ENCODE measurements at places on chromosomes 5 and 9.

DNA sequence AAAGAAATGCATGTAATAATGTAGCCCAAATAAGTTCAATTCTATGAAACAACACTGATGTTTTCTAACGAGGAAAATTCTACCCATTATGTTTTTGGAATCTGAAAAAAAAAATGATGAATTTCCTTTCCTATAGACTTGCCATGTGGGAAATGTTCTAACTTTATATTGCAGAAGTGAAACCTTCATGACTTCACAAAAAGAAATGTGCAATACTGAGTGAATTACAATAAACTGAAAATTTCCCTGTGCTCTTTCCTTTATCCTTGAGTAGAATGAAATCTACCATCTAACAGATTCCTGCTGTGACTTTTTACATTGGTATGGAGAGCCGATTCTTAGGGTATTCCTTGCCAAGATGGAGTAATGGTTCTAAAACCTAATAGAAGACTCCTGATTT, 1622.5 kb downstream of the MAT2B start:
- no peak for DNase-seq

DNA sequence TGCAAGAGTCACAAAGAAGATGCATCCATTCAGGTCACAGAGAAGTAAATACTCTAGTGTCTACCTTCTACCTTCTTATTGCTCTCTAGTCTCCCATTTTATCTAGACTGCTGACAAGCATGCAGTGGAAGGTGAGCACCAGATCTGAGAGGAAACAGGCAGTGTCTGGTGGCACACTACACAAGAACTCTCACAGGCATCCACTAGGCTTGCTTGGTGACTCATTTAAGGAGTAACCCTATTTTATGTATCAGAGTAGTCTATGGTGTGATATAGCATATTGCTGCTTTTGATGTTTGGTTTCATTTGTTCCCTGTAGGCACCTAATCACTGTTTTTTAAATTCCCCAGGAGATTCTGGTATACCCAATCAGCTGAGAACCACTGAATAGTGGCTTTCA, 1.6 kb upstream of the THBS4 start:
- no peak for DNase-seq

DNA sequence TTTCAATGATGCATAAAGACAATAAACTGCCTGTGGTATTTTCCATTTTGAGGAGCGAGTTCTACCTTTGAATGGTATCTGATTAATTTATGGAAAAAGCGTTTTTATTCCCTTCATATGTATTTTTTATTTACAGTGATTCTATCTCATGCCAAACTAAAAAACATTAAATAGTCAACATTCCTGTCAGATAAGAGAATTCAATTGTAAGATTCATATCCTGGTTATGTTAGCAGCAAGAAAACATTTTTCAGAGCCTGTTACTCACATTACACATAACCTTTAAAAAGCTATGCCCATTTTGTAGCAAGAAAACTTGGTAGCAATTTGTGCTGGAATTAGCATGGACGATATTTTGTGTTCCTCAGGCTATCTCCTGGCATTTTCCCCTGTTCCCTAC, 55.1 kb upstream of the PRLR start:
- no peak for DNase-seq

GRCh38 chr5:138082033-138082432, 1.8 kb upstream of the WNT8A start:
- no peak for DNase-seq

DNA sequence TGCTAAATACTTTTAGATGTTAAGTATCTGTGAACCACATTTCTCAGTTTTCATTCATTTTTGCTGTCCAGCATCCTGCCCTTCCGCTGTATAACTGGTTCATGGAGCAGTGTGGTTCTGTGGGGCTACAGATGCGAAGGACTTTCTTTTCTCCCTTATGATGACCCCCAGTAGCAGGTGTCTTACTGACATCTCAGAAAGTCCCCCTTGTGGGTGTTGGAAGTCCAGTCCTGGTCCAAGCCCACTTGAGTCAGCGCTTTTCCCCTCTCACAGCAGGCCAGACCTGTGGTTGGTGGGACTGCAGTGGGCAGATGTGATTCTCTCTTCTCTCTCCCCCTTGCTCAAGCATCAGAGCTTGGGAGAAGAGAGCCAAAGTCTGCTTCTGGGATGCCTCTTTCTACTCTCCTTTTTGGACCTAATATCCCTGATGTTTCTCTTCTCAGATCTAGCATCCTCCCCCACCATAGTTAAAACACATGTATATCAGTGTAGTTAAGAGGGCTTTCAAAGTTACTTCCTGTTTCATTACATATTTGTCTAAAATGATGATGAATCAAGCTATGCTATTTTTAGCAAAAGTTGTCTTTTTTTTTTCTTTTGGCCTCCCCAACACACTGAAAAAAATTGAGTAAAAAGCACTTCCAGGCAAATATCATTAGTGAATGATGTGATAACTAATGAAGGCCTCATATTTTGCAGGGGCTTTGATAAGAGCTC, 119.5 kb upstream of the ZNF618 start:
- no peak for DNase-seq

DNA sequence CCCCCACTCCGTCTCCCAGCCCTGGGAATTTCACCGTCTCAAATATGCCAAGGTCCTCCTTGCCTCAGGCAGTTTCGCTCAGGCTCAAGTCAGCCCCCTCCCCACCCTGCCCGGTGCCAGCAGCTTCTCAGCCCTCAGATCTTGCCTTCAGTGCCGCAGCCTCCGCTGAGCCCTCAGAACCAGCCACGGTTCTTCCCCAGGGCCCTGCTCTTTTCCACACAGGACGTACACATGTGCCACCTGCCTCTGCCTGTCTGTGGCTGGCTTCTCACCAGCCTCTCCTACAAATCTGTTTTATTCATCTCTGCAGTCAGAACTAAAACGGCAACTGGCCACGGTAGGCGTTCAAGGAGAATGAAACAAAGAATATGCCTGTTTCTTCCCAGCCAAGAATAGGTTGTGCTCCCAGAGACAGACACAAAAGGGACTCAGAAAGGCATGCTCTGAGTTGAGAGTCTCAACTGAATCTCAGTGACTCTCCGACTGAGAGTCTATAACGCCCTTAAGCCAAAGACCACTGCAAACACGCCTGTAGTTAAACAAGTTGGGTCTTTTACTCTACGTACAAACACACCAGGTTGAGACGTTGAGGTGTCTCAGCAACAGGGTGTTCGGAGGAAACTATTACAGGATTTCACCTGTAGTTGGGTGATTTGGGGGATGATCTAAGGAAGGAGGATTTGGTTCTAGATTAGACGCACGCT, 10.6 kb upstream of the GRIN1 start:
- DNase-seq, result no peak

DNA sequence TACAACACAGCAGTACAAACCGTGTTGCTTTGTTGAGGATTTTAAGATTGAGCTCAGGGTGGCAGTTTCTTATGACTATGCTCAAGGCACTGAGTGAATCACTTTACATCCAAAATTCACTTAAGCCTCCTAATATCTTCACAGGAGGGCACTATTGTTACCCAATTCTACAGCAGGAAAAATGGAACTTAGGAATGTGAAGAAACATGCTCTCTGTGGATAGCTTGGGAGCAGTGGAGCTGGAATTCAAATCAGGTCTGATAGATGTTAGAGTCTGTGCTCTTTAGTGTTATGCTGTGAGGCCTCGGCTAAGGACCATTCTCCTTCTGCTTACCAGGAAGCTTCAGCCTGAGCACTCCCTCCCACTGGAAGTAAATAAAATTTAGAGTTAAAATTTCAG, 18.7 kb upstream of the HMHB1 start:
- no peak for DNase-seq

DNA sequence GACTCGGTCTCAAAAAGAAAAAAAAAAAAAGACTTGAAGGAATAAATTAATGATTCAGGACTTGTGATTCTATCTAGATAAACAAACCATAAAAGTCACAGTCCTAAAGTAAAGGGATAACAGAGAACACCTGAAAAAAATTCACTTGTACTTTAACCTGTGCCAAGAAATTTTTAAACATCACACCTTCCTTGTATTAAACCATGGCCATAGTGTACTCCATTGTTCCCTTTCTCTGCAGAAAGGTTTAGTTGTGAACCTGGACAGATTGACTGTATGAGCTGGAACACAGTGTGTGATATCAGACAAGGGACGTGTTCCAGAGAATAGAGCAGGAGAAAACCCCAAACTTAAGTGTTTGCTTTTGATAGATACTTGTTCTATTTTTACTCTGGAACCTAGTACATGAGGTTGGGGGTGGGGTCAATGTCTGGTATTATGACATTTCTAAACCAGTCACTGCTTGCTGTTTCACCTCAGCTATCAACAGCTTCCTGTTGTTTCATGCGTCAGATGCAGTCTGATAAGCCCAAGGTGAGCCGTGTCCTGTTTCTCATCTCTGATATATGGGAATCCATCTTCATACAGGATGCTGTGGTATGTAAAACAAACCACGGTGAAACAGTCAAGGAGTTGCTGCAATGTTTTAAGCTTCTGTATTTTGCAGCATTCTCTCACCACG, 62.5 kb upstream of the ITGA1 start:
- peak; percentile 64 for DNase-seq

DNA sequence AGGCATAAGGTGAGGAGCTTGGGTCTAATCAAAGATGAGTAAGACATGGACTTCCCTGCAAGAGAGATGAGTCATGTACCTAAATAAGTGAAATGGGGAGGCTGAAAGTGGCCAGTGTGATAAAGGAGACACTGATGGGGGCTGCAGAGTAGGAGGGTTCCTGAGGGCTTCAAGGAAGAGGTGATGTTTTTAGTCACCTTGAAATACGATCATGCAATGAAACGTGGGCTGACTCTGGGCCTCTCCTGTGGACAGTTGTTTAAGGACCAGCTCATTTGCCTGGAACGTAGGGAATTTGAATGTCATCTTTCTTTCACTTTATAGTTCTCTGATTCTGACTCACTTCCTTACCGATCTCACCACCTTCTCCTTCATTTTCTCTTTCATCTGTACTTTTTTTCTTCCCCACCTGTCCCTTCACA, 49.6 kb upstream of the CPLX2 start:
- no peak for DNase-seq

GRCh38 chr5:149852641-149853330, 91.8 kb downstream of the PDE6A start:
- no peak for DNase-seq

DNA sequence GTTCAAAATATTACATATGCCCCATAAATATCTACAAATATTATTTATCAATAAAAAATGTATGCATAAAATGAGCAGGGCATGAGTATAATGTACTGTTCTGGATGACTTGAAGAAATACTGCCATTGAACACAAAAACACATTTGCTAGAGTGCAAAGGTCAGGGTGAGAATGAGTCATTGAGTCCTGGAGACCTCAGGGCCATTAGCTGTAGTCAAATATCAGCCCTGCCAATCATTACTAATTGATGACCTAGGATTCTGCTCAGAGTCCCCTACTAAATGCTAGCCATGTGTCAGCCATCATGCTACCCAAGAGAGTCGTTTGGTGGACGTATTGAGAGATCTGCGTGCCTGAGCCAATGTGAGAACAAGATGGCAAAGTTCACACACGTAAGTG, 80.3 kb upstream of the FAM169A start:
- no peak for DNase-seq

All from DMS79 treated with DMSO at 0.1 percent for 48 hours (cell line).